Activated T-cell treated with anti-CD3 and anti-CD28 coated beads, Interleukin-2, amount 50 U/mL, for 1 hour (primary cell): ENCODE measurements at places on chromosomes 7 and 10.

GRCh38 chr10:17580885-17581284 is 36.3 kb downstream of the HACD1 start:
- DNase-seq = no peak

- DNase-seq = no peak
Observed at GRCh38 chr7:107002126-107002525, 42.4 kb upstream of the PRKAR2B start.

GRCh38 chr10:80540981-80541750 is 3.5 kb downstream of the SH2D4B start:
- DNase-seq = no peak

GRCh38 chr10:110137142-110137545 is 70.3 kb upstream of the MXI1 start:
- DNase-seq = no peak
